Epithelial cell of prostate (primary cell): ENCODE measurements at places on chromosomes 1 and 21.

- DNase-seq = no peak
Observed at GRCh38 chr1:54811739-54812655, 10.9 kb upstream of the TTC22 start.

- peak; percentile 56 for DNase-seq
Observed at GRCh38 chr1:112061056-112061455, 71.6 kb upstream of the KCND3 start.

DNA sequence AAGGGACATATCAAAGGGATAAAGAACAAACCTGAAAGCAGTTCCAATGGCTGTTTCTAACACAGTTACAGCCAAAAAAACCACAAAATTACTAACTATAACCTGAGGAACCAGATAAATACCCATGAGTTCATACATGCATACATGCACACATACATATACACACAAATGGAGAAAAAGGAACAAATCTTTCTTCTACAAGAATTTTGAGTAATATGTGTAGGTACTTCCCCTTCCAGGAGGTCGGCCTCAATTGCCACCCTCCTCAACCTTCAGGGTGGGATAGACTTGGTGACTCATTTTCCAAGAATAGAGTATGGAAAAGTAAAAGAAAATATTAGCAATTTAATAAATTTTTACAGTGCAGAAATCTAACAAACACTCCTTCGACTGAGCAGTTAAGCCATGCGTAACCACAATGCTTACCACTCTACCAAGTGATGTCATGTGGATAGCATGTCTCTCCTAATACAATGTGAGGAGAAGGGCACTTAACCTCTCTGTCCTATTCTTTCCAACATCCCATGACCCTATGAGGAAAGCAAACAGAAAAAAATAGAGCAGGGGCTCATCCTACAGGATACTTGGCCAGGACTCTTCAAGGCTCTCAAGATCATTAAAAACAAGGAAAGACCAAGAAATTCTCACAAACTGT is 243.0 kb upstream of the RUNX1 start:
- no peak for DNase-seq

- no peak for DNase-seq
Observed at GRCh38 chr1:10211805-10212410, 1.5 kb downstream of the KIF1B start.

- DNase-seq = no peak
Observed at GRCh38 chr1:40132383-40133311, 28.5 kb upstream of the RLF start.

DNA sequence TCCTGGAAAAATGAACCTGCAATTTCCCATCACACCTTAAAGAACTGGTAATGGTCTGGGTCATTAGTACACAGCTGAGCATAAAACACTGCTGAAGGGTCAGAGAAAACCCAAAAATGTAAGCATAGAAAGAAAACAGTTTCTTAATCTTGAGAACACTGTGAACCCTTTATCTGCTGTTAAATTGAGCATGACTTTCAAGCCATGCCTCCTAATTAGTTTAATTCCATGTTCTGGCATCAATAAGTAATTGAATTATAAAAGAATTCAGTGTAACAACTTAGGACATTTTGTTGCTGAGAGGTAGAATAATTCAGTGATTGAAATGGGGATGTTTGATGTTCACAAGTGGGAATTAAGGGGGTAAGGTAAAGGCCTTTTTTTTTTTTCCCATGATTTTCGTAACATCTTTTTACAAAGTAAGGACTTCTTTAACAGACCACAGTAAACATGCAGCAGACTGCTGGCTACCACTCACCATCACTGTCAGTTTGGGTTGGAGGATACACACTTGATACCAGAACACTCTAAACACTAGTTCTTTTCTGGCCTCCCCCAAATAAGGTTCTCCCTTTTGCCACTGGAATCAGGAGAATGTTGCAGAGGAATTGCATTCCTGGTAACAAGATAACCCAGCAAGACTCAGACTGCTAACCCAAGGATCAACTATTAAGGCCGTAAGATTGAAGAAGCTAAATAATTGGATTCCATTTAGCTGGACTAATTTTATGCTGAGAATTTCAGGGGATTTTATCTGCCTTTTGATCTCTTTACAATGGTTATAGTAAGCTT is 3.0 kb downstream of the RWDD3 start:
- no peak for DNase-seq

- DNase-seq = no peak
Observed at GRCh38 chr1:32977546-32978087, 13.0 kb upstream of the RNF19B start.

- DNase-seq = no peak
Observed at GRCh38 chr1:163174524-163175437, 27.9 kb downstream of the RGS5 start.

DNA sequence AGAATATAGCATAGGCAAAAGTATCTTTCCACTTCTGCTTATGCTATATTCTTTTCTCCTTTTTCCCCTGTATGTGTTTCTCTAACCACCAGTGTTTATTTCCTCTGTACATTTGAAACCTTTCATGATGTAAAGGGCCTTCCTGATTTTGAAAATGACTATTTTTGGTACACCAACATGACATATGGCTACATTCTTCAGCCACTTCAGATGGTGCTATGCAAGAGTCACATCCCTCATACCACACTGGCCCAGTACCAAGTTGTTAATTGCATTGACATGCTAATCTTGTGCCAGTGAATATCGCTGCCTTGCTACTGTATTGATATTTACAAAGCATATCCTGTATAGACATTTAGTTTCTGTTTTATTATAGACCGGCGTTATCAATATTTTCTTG is 408.7 kb downstream of the NCAM2 start:
- DNase-seq = no peak

- DNase-seq = no peak
Observed at GRCh38 chr1:60764489-60764888, 317.9 kb upstream of the NFIA start.

DNA sequence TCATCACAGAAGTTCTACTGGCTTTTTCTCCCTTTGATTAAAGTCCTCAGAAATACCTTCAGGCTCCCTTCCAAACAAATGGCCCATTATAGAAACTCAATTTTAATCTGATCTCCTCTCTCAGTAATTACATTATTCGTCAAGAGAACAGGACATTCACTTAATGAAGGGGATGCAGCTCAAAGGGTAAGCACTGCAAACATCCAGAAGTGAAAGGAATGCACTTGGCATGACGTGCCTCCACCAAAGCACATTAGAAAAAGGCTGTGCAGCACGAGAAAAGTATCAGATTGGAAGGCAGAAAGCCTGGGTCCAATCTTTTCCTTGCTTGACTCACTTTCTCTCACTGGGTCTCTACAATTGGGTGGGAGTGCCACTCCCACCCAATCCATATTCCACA is 222.6 kb upstream of the BEND5 start:
- no peak for DNase-seq

DNA sequence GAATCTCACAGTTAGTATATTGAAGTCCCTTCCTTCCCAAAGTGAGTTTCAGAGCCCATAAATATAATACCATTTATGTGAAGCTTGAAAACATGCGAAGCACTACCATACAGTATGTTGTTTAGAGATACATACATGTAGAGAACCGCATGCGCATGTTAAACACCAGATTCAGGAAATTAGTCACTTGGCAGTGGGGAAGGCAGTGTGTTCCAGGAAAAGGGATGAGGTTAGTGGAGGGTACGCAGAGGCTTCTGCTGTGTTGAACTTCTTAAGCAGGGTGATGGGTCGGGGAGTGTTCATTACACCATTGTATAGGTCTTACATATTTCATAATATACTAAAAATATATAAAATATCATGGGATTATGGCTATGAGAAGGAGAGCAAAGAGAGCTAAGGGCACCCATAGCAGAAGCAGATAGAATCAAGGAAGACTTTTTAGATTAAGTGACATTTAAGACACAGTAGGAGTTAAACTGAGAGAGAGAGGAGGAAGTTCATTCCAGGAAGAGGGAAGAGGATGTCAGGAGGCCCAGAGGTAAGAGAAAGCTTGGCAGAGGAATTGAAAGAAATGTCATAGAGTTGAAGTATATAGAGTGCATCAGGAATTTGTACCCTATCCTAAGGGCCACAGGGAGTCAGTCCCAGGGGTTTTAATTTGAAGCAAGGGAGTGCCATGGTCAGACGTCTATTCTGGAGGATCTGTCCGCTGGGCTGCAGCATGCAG is 43.5 kb upstream of the SARS1 start:
- DNase-seq = no peak

GRCh38 chr21:38914528-38915293 is 109.0 kb downstream of the ETS2 start:
- DNase-seq = no peak

DNA sequence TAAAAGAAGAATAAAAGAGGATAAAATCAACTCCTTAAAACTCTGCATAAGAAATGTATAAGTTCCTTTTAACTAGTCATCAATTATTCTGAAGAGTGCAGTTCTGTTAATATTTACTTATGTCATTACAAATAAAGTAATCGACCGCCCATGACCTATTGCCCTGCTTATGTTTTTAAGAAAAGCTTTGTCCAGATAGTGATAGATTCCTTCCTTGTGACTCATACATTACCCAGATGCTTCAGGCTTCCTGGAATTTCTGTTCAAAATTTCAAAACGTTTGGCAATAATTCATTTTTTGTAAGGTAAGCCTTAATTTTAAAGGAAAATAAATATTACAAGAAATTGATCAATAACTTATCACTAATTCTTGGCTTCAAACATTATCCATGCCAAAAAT is 918.2 kb upstream of the ADGRL2 start:
- no peak for DNase-seq

GRCh38 chr1:107680579-107680985 is 284.4 kb downstream of the VAV3 start:
- no peak for DNase-seq

DNA sequence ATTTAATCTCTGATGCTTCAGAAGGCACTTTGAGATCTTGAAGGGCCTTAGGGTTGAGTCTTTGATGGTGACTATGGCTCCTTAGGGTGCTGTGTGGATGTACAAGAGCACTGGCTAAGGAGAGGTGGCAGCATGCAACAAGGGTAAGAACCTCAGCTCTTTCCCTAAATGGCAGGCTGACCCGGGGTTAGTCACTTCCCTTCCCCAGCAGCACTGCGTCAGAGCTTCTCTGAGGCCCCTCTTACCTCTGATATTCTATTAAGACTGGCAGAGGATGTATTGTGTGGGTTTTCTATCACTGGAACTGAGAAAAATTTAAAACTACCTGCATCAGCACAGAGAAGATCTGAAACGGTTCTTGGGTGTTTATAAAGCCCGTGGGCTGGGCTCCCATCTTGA is 11.8 kb downstream of the C1orf116 start:
- DNase-seq = no peak

- no peak for DNase-seq
Observed at GRCh38 chr1:115340879-115341278, 2.8 kb upstream of the NGF start.
